ENCODE measurements at places on chromosomes 7 and 10.

GRCh38 chr10:62185919-62186692 is 82.5 kb downstream of the RTKN2 start:
- no peak for DNase-seq

DNA sequence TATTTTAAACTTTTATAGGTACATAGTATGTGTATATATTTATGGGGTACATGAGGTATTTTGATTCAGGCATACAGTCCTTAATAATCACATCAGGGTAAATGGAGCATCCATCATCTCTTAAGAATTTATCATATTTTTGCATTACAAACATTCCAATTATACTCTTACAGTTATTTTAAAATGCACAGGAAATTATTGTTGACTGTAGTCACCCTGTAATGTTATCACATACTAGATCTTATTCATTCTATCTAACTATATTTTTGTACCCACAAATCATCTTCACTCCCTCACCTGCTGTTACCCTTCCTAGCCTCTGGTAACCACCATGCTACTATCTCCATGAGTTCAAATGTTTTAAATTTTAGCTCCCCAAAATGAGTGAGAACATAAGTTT is 56.3 kb upstream of the FAM3C start:
- no peak for DNase-seq

DNA sequence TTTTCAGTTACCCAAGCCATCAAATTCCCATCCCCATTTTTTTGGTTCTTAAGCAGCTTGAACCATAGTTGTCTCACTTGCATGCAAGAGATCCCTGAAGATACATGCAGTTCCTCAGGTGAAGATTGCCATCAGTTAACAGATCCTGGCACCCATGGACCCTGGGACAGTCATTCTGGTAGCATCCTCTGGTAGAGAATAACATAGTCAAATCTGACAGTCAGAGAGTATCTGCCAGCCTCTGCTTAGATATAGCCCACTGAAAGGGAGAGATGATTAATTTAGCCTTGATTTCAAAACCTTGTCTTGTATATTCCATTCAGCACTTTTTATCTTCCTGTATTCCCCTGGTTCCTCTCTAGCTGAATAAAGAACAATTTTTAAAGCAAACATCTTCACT is 280.4 kb downstream of the KCNMA1 start:
- DNase-seq: no peak

GRCh38 chr7:1368682-1369571 is 90.3 kb downstream of the MICALL2 start:
- no peak for DNase-seq

DNA sequence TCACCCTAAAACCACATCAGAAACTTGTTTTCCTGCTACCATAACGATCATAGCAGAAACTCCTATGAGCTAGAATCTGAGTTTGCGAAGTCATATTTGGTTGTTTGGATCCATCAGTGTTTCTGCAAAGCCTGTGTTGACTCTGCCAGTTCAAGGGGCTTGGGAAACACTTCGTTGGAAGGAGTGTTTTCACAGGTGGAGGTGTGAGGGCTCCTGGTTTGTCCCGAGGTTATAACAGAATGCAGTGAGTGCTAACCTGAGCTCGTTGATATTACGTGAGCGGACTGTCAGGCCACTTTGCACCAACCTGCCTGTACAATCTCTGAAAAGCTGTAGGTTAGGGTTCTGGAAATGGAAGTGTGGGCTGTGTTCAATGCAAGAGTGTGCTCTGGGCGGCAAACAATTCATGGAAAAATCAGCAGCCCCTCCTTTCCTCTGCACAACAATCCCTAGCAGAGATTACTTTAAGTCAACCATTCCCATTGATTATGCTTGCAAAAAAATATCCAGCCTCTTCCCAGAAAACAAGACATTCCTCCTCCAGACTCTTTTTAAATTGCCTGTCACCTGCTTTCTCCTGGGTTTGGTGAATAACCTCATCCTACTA is 622.0 kb downstream of the TYW1 start:
- DNase-seq: no peak

DNA sequence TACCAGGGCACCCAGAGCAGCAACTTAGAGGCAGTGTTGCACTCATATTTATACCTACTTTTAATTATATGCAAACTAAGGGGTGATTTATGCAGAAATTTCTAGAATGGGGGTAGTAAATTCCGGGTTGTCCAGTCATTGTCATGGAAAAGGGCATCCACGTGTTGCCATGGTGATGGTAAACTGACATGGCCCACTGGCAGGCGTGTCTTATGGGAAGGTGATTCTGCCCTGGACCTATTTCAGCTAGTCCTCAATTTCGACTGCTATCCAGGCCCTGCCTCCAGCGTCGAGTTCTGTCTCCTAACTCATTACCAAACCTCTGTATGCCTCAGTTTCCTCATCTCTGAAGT is 12.8 kb downstream of the SNX8 start:
- no peak for DNase-seq

GRCh38 chr10:91410638-91411371 is 661 bp downstream of the HECTD2 start:
- DNase-seq: no peak

DNA sequence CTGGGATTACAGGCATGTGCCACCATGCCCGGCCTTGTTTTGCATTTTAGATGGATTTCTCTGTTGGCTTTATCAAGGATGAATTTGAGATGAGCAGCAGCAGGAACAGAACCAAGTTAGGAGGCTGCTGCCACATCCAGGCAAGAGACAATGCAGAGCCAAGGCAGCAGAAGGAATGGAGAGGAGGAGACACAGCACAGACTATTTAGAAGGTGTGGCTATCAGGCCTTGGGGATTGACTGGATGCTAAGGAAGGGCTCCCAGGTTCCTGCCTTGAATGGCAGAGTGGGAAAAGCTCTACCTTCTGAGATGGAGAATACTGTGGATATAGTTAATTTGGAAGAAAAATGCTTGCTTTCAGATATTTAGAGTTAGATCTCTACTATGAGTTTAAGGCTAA is 484.7 kb upstream of the C7orf33 start:
- no peak for DNase-seq

- DNase-seq: no peak
Observed at GRCh38 chr10:102919992-102920739, 2.1 kb downstream of the CNNM2 start.

GRCh38 chr7:64888561-64888900 is 14.5 kb upstream of the ZNF273 start:
- DNase-seq: no peak

DNA sequence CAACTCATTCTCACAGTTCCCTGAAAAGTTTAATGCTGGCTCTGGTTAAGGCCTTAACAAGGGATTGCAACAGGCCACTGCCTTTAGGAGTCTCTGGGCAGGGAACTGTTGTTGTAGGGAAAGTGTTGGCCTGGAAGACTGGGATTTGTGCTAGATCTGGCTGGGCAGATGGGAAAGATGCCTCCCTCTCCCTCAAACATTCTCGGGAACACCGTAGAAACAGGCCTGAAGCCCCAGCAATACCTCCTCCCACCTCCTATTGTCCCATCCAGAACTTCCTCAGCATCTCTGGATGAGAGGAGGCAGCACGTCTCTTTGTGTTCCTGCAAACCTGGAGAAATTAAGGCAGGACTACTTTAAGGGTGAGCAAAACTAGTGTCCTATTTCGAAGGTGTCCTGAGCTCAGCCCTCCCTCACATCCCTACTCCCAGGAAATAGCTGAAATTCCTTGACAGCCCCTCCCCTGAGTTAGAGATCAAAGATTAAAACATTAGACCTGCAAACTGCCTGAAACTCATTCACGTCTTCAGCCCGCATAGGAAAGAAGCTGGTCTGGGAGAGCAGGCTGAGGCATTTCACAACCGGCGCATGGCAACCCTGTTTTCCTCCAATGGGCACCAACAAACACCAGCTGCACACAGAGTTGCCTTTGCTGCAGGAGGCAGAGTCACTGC is 10.9 kb upstream of the MAP3K8 start:
- no peak for DNase-seq

DNA sequence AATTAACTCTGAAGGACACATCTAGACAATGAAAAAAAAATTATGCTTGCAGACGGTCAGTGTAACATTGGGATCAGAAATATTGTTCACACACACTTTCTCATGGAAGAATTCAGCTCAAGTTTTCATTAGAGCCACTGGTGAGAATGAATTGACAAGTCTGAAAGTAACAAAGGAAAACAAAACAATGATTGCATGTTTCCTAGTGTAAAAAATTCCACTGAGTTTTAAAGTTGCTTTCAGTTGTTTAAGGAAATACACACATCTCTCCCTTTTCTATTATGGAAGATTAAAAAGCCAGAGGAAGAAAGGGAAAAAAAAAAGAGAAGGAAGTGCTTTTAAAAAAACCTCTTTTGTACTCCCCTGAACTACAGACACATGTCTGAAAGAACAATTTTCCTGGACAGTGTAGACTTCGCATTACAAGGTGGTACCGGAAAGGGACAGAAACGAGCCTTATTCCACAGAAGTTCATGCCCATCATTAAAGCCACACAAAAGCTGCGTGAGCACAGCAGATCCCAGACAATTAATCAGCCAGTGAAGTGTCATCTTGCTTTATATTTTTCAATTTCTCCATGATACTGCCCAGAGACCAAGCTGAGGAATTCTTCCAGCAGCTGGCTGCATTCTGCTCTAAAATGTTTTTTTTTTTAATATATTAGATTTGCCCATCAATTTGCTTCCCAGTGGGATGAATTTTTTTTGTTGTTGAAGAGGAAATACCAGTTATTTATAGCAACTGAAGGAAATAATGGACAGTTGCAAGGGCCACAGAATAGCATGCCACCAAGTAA is 294.8 kb downstream of the DOCK4 start:
- no peak for DNase-seq

DNA sequence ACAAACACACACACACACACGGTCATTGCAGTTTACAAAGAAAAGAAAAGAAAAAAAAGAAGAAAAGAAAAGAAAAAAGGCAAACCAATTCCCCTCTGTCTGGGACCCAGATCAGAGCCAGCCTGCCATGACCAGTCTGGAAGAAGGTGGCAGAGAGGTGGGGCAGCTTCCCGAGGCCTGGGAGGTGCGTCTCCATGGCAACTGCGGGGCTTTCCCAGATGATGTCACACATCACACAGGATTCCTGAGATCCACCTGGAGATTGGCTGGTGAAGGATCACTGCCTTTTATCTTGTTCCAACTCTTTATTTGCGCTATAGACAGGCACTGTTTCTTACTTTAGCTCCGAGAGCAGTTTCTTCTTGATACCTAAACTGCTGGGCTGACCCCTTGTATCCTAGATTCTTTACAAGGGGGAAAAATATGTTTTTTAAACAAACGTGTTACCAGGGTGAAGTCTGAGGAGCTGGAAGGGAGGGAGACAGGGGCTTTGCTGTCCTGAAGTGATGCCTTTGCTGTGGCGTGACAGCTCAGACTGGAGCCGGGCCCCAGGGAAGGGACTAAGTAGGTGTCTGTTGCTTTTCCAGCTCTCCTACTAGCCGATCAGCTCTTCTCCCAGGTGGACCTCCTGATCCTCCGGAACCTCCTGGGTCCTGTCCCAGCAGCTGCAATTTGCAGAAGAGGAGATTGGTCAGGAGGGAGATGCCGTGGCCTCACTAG is 298.5 kb downstream of the KLF6 start:
- no peak for DNase-seq

DNA sequence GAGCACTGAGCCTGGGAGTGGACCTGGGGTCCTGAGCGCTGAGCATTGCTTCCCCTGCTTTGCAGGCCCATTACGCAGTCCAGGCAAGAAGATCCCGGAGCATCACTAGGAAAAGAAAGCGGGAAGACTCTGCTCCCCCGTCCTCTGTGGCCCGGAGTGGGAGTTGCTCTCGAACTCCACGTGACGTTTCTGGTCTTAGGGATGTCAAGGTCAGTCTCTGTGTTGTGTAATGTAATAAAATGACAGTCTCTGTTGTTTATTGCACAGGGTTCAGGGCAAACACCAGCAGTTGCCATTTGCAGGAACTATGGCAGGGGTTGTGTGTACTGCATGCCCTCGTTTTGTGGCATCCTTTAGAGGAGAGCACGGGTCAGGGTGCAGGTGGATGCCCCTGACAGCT is 10.0 kb downstream of the IDI2 start:
- DNase-seq: no peak

- DNase-seq: no peak
Observed at GRCh38 chr7:86598721-86599120, 45.0 kb upstream of the GRM3 start.

DNA sequence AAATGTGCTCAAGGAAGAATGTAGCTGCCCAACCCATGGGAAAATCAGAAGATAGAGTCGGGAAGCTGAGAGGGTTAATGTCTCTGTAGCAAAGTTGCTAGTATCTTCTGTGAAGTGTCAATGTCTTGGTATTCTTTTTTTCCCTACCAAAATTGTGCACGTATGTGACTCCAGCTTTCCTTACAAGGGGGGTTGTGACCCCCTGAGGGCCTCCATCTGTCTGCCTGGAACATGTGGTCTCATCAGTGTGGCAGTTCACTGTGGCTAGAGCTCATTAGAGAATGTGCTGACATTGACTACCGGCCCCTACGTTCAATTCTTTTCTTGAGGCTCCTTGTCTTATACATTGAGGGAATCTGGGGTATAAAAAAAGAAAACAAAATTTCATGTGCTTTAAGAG is 725.2 kb upstream of the CELF2 start:
- DNase-seq: no peak

- DNase-seq: no peak
Observed at GRCh38 chr7:128679920-128680319, 7.8 kb downstream of the GARIN1A start.

DNA sequence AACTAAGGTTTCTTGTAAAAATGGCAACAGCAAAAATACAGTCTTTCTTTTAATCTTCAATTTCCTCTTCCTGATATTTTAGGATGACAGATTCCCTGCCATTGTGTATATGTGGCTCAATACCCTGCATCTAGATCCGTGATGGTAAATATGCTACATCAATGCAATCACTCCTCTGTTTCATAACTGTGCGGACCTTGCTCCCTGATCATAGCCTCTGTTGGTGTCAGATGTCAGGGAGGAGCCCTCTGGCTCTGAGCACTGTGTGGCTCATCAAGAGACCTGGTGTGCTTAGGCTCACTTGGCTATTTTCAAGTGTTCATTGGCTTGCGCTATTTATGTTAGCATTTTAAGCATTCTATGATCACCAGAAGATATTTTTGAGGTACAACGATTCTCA is 33.0 kb upstream of the AGR3 start:
- DNase-seq: no peak

- DNase-seq: no peak
Observed at GRCh38 chr10:123938890-123939289, 47.3 kb upstream of the CPXM2 start.

GRCh38 chr7:27375958-27376357 is 133.4 kb downstream of the EVX1 start:
- no peak for DNase-seq

DNA sequence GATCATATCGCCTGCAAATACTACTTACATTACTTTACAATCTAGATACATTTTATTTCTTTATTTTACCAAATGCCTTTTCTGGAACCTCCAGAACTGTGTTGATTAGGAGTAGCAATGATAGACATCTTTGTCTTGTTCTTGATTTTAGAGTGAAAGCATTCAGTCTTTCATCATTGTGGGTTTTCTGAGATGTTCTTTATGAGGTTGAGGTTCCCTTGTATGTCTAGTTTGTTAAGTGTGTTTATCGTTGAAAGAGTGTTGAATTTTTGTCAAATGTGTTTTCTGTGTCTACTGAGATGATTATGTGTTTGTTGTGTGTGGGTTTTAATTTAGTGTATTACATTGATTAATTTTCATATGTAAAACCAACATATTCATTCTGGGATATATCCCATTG is 17.1 kb downstream of the SEPTIN7 start:
- no peak for DNase-seq

GRCh38 chr10:124254490-124254889 is 161.1 kb upstream of the CHST15 start:
- no peak for DNase-seq

Data from central memory CD8-positive, alpha-beta T cell (primary cell).